ENCODE measurements at places on chromosomes 6 and 20.

- DNase-seq, result no peak
Measured at GRCh38 chr20:34546751-34547181, 11.8 kb upstream of the MAP1LC3A start.

DNA sequence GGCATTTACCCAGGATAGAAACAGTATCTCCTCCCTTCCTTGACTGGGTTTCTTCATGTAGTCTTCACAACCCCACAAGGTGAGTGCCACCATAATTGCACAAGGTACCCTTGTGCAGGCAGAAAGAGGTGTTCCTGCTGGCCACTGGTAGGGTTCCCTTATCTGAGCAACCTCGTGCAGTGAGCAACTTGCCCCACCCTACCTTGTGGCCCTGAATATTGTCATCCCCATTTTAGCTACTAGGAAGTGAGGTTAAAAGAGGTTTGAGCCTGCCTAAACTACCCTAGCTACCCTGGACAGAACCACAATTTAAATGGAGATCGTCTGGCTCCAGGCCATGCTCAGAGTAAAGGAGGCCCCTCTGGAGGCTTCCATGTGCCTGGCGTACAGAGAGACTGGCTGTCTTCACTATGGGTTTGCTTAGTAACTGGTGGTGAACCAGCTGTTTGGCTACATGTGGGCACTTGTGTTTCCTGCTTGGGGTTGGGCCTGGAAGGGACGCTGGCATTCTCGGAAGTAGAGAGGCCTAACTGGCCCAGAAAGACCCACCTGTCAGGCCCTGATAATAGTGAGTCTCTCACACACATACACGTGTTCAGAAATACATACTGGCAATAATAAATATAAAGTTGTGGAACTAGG, 148.8 kb downstream of the LRFN2 start:
- DNase-seq, result no peak

DNA sequence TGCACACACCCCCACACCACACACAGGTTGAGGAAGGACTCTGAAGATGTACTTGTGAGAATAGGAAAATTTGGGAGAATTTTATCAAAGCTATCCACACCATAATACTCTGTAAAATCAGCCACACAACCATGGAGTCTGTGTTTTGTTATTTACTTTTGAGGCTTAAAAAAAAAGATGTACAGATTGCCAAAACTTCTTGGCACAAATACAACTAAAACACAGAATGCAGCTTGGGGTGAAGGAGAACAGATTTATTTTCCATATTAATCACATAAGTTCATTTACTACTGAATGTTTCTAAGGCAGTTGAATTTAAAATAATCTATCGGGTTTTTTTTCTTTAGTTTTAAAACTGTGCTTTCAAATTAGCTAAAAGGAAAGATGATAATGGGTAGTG, 32.8 kb upstream of the KCNQ5 start:
- DNase-seq, result no peak

DNA sequence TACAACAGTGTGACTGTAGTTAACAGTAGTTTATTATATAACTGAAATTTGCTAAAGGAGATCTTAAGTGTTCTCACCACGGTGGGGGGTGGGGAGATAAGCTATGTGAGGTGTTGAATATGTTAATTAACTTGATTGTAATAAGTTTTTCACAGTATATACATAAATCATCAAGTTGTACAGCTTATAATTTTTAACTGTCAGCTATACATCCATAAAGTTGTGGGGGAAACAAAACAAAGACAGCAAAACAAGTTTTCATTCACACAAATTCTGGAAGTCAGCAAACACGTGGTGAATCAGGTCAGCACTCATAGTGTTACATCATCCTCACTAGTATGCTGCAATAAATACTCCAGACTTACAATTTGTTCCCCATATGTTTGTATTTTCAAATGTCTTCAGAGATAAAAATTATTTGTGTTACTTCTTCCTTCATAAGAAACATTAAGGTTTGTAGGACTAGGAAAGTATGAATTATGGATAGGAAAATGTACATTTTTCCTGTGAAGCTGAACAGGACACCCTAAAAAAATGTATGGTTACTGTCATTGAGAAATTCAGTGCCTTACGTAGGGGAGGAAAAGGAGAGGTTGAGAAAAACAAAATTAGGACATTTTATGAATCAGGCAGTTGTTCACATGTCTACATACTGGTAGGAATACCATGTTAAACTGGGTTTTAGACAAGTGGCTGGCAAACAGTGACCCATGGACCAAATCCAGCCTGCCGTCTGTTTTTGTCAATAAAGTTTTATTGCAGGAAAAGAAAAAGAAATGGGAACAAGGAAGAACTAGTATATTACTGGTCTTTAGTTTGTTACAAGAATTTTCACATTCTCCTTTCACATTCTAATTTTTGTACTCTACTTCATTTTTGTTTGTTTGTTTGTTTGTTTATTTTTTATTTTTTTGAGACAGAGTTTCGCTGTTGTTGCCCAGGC, 6.0 kb downstream of the SUMO4 start:
- DNase-seq, result no peak

DNA sequence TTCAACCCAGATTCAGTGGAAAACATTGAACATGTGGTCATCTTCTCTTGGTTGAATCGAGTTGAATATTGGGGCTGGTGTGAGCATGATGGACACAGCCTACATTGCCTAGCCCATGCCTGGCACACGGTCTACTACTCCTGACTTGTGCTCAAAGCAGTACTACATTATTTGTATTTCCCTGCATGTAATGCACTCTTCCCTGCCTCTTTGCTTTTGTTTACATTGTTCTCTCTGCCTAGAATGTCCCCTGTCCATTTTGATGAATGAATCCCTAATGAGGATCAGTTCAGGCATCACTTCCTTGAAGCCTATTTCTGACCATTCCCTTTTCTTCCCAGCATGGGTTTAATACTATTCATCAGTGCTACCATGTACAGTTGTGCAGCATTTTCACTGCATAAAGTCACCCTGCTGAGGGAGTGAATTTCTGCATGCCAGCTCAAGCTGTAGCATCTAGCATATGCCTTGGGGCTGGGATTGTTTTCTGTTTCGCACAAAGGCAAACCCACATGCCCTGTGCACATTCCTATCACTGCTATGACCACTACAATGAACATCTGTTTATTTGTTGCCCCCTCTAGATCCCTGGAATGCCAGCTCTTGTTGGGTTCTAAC, 75.3 kb upstream of the CCN6 start:
- no peak for DNase-seq

DNA sequence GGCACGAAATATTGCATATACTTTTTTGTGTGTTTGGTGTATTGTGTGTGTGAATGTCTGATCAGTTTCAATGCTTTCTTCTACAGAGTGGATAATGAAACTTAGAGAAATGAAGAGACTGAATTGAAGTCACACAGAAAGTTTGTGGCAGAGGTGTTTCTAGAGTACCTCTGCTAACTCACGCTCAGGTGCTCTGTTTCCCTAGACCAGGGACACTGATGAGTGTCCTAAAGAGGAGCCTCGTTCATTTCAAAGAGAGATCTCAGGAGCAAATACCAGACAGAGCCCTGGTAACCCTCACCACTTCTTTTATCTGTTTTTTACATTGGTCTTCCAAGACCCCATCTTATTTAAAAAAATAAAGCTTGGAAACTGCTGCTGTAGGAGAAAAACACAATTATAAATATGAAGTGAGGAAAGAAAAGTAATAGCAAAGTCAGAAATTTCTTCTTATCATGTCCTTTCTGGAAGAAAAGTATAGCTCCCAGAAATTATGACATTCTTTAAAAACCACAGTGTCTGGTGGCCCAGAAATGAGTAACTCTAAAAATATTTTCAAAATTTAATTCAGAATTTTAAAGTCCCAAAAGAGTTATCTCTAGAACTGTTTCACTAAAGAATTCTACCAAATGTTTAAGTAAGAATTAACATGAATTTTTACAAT, 720.6 kb downstream of the RFPL4B start:
- DNase-seq, result no peak

DNA sequence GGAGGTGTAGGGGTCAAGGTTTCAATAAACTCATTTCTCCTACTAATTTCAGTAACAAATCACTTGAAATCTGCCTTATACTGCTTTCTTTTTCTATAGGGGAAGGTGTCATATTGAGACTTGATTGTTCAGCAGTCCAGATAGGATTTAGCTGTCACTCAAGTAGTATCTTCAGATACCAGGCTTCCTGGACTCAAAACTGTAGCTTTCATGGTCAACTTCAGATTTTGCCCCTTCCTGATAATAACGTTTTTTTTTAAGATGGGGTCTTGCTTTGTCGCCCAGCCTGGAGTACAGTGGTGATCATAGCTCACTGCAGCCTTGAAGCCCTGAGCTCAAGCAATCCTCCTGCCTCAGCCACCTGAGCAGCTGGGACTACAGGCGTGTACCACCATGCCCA, 77.8 kb downstream of the JAG1 start:
- DNase-seq, result no peak

- DNase-seq, result no peak
Measured at GRCh38 chr6:137080711-137081110, 35.9 kb upstream of the IL20RA start.

- DNase-seq, result no peak
Measured at GRCh38 chr6:92150553-92150952, 1268.8 kb downstream of the EPHA7 start.

- DNase-seq, result no peak
Measured at GRCh38 chr6:155014670-155015300, 19.7 kb downstream of the TIAM2 start.

DNA sequence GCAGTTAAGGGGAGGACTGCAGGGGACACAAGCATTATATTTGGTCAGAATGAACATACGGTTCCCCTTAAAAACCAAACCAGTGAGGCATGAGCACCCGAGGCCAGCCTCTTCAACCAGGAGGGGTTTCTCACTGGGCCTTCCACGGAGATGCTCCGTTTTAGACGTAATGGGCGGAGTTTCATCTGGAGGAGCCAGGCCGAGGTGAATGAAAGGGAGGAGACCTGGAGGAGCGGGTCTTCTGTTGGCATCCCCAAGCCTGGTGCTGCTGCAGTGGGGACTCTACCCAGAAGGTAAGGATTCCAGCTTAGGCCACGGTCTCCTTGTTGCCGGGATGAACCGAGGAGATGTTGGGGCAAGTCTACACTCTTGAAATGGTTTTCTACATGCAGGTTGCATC, 47.4 kb downstream of the ADNP start:
- no peak for DNase-seq

- no peak for DNase-seq
Measured at GRCh38 chr6:56550301-56550700, 92.4 kb downstream of the DST start.

- DNase-seq, result no peak
Measured at GRCh38 chr6:149342525-149342924, 25.0 kb downstream of the TAB2 start.

DNA sequence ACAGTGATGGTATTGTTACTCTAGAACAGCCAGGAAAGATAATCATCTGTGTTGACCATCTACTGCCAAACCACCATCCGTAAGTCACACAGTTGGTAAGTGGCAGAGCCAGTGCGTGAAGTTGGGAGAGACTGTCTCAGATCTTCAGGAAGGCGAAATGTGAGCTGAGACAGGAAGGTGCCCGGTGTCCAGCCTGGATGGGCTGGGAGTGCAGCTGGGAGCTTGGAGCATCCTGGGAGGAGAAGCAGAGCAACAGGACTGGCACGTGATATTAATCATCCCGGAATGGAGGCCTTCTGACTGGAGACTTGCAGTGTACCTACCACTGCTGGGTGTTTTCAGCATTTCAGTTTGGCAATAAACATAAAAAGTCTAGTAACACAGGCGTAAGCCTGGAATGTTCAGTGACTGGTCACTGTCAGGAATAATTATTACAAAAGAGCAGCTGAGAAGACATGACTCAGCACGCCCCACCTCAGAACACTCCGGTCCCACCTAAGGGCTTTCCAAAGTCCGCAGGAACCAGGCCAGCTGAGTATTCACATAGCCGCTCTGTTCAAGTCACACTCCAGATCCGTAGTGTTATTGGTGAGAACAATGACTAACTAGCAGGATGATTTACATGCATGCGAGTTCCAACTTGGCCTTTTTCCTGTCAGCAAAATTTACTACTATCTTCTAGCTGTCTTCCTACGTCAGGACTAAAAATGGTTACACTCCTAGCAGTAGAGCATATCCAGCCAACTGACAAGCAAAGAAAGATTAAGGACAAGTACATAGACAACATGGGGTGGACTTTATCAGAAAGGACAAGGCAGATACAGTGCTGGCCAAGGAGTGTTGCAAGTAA, 45.1 kb upstream of the PNRC1 start:
- DNase-seq, result no peak

GRCh38 chr20:20872428-20872827, 160.0 kb upstream of the RALGAPA2 start:
- DNase-seq, result no peak

- DNase-seq, result no peak
Measured at GRCh38 chr20:50406610-50407136, 103.5 kb upstream of the PTPN1 start.

- DNase-seq, result no peak
Measured at GRCh38 chr6:24396824-24397223, 5.9 kb upstream of the MRS2 start.

DNA sequence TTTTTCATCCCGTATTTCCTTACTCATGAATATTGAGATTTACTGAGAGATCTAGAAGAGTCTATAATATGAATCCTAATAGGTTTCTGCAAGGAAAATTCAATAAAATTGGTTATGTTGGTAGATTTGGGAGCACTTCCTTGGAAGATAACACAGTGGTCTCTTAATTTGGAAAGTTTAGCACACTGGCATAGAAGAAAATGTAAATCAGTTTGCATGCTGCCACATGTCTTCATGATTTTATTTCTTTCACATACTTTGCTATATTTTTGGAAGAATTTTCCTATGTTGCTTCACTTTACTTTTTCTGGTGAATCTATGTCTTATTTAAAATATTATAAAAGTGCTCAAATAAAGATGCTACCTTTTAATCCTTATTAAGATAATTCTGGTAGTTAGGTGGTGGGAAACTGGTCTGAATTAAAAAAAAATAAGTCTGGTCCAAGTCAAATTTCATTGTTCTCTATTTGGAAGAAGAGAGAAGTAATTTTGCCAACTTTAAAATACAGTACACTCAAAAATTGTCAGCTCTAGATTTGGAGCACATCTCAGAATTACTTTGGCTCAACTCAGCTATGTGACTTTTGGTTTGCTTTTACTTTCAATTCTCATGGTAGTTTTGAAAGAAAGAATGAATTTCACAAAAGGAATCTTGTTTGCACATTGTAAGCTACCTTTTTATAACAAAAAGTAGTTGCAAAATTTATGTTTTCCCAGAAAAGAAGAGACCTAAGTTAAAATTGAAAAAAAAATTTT, 197.3 kb downstream of the CENPW start:
- no peak for DNase-seq

DNA sequence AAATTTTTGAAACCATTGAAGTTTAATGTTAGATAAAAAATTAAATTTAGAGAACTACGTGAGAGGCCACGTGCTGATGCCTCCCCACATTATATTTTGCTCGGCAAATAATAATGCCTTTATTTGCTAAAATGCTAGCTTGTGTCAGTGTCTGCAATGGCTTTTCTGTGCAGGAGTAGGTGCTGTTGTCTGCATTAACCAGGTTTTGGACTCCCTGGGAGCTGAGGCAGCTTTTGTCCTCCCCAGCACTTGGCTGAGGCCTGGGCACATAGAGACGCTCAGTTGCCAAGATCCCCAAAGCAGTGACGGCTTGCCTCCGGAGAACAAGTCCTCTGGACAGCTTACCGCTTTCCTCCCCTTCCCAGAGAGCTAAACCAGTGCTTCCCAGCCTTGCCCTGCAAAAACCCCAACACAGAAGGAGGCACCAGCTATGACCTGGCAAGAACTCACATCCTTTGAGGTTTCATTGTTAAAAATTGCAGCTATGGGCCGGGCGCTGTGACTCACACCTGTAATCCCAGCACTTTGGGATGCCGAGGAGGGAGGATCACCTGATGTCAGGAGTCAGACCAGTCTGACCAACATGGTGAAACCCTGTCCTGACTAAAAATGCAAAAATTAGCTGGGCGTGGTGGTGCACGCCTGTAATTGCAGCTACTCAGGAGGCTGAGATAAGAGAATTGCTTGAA, 59.9 kb downstream of the KAT14 start:
- DNase-seq, result no peak

GRCh38 chr6:118709859-118710350, 58.5 kb upstream of the CEP85L start:
- no peak for DNase-seq

All from hypothalamus (tissue), 51 donors.